Foreskin keratinocyte (primary cell): ENCODE measurements at places on chromosomes 3 and 15.
A peak's percentile ranks its signal among the peaks of the same experiment; 100 is the strongest.

DNA sequence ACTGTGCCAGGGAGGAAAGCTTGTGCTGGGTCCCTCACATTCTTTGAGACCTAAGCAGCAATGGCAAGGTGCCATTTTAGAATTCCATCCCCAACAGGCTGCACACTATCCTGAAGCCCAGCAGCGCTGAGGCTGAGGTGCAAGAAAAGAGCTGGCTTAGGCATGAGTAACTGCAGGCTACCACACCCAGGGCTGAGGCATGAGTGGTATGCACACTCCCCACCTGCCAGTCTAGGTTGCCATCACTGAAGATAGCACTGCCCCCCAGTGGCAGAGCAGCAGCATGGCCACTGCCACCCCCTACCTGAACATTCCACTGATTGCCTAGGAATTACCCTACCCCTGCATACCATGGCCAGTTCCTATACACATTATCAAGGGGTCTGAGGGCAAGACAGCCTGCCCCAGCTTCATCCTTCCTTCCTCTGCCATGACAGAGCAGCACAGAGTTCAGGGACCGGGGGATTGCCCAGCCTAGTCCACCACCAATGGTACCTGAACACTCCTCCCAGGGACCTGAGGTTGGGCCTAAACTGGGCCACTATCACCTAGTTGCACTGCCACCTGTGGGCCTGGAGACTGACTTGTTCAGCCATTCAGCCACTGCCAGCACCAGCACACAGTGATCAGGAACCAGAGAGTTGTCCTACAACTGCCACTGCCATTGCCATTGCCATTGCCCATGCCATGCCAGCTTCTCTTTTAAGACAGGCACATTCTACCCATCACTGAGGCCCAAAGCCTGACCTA, 129.8 kb downstream of the SATB1 start:
- DNase-seq: peak; percentile 81

DNA sequence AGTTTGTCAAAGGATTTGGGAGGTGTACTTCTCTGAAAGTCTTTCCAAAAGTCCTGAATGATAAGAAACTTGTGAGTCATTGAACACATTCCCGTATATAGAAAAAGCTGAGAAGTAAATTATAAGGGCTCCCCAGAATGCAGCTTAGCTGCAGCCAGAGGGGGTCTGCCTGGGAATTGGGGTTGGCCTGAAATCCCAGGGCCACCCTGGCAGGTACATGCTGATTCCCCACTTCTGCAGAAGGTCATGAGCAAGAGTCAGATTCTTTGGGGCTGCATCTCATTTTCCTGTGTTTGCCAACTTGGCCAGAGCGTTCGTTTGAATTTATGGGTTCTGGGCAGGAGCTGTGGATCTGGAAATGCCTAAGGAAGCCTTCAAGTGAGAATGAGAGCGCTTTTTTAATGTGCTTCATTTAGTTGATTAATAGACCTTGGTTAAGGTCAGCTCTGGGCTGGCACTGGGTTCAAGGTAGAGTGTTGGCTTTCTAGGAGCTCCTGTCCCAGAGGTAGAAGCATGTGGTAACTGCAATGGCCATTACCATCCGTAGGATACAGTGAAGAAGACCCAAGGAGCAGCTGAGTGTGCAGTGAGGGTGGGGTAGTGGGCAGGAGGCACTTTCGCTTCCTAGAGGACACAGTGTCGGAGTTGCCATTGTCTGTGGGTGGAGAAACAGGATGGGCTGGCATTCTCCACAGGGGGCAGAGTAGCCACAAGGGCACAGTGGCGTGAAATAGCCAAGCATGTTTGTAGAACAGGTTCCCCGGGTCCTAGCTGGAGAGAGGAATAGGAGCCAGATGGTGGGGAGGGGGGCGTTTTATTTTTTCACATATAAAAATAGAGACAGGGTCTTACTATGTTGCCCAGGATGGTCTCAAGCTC, 3.2 kb downstream of the SLC6A6 start:
- DNase-seq: no peak

DNA sequence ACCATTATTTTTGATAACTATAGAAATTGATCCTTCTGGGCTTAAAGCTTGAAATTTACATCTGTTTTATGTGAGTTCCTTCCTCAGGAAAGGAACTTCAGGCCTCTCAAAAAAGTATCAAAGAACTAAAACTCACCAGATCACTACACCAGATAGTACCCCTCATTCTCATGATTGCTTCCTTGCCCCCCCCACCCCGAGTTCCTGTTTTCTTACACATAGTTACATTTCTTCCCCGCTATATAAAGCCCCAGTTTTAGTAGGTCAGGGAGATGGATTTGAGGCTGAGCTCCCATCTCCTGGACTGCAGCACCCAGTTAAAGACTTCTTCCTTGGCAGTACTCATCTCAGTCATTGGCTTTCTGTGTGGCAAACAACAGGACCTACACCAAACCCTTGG, 80.3 kb upstream of the HRH1 start:
- no peak for DNase-seq

- no peak for DNase-seq
Observed at GRCh38 chr15:84924077-84924731, 39.7 kb downstream of the SLC28A1 start.
